ENCODE measurements at places on chromosomes 7 and 10.
A peak's percentile ranks its signal among the peaks of the same experiment; 100 is the strongest.

GRCh38 chr10:92031580-92031979 lies 108.0 kb downstream of the BTAF1 start:
- DNase-seq = no peak

DNA sequence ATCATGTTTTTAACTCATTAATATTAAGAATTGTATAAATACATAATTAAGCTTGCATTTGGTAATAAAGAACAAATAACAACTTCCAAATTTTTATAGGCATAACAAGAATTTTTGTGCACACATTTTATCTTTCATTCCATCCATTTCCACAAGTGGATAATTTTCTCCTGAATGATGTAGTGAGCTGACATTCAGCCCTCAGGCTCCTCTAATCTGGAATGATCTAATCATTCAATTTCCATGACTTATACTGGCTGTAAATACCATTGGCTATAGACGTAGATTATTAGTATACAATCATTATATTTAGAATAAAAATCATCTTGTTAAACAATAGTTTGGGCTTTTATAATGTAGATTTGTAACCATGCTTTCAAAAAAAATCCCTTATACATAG lies 287.2 kb upstream of the GHITM start:
- DNase-seq = no peak

DNA sequence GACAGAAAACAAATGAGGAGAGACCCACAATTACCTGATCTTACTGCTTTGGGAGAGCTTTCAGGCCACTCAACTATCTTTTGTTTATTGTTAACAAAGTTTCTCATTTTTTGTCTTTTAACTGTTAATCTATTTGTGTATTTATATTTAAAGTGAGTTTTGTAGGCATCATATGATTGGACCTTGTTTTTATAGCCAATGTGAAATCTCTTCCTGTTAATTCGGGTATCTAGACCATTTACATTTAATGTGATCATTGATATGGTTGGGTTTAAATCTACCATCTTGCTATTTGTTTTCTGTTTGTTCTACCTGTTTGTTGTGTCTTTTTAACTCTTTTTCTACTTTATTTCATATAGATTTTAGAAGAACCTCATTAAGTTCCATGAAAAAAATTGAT lies 12.5 kb downstream of the OPALIN start:
- DNase-seq = no peak

DNA sequence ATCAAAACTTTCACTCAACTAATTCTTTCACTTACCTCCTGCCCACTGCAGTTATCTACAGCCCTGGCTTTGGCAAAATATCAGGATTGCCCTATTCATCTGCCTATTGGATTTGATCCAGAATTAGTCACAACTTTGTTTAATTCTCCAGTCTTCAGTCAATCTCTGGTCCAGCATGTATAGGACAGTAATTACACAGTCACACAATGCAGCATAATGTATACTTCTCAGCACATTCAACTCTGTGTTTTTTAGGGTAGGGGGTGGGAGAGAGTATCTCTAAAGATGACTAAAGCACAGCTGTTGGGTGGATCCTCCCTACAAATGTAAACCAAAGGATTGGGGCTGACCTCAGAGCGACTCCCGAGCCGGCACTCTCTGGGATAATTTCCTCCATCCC lies 17.7 kb upstream of the NRP1 start:
- peak; percentile 45 for DNase-seq

DNA sequence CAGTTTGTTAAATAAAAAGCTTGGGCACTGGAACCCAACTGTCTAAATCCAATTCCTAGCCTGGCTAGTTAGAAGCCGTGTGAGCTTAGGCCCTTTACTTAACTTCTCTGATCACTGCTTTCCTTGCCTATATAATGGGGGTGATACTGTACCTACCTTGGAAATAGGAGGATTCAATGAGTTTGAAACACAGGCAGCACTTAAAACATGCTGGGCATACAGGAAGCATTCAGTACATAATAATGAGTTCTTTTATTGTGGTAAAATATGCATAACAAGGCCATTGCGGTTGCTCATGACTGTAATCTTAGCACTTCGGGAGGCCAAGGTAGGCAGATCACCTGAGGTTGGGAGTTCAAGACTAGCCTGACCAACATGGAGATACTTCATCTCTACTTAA lies 47.4 kb upstream of the SEPHS1 start:
- DNase-seq = no peak

GRCh38 chr10:44895280-44895679 lies 15.9 kb upstream of the TMEM72 start:
- DNase-seq = no peak

GRCh38 chr10:110459600-110459999 lies 38.1 kb upstream of the DUSP5 start:
- no peak for DNase-seq

DNA sequence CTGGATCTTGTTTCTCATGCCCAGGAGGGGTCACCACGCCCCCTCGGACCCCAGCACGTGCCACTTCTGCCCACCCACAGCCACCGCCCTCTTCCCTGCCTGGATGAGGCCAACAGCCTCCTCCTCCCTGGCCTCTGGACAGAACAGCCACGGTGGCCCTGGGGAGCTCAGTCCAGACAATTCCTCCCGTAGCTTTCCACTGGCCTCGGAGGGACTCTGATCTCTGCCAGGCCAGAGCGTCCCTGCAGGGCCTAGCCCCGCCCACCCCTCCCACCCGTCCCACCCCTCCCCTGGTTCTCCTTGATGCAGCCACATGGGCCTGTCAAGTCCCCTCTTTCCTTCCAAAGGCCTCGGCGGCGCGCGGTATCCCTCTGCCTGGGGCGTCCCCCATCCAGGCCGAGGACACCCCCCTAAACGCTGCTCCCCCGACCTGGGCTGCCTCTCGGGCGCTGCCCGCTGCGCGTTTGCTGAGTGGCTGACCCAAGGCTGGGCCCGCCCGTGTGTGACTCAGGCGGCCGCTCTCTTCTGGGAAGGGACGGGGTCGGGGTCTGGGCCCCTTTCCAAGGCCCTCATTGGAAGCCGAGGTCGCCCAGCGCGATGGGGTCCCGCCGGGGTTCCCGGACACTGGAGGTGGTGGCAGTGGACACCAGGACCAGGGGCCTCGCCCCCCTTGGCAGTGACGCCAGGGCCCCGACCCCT lies 557 bp downstream of the TMEM120A start:
- peak; percentile 44 for DNase-seq

GRCh38 chr10:89490596-89491335 lies 44.6 kb downstream of the SLC16A12 start:
- no peak for DNase-seq

- no peak for DNase-seq
Measured at GRCh38 chr10:80517416-80518142, 20.1 kb upstream of the SH2D4B start.

- no peak for DNase-seq
Measured at GRCh38 chr10:131657318-131657984, 243.4 kb upstream of the PPP2R2D start.

DNA sequence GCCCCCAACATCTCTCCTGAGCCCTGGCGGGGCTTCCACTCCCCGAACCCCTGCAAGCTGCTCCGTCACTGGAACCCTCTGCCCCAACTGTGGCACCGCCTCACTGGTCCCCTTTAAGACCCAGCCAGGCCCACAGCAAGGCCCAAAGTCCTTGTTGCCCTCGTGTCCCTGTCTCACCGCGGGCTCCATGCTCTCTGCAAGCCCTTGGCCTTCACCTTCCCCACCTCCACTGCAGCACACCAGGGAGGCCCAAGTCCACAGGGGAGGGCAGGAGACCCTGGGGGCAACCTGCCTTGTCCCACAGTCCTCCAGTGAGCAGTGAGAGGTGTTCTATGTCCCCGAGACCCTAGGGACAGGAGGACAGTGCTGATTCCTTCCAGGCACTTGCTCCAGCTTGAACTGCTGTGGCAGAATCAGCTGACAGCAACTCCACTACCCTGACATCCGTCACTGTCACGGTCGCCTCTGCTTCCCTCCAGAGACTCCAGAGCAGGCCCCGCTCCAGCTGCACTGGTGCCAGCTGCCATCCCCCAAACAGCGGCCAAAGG lies 105.3 kb downstream of the CYTH3 start:
- no peak for DNase-seq

- DNase-seq = no peak
Measured at GRCh38 chr7:134004829-134005505, 122.2 kb upstream of the LRGUK start.

GRCh38 chr10:1214071-1214675 lies 158.0 kb downstream of the WDR37 start:
- no peak for DNase-seq

DNA sequence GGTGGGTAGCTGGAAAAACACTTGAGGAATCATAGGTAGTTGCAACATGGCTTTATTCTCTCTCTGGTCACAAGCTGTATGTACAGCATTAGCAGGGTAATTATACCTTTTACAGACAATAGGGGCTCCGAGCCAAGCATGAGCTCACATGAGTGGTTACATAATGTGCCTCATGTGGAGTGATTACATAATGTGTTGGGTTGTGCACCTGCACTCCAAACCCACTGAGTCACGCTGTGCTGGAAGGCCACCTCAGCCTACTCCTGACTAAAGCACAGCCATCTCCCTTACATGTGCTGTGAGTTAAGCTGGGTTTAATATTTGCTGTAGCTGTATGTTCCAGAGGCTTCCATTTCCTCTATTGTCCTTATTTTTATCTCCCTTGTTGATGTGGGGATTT lies 348.7 kb upstream of the SEMA3C start:
- peak; percentile 80 for DNase-seq

DNA sequence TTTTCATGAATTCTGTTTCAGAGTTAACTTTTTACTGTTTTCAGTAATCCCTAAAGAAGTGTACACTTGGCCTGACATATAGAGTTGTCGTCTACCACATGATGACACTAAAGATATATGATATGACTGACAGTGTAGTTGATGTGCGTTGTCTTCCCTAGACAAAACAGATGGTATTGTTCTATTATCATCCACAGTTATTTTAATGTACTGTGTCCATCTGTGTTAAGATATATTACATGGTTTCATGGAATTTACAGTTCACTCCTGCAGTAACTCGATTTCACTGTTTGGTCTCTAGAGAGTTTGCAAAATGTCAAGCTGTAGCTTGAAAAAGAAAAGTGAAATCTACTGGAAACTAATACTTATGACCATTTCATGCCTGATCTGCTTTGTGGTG lies 18.1 kb downstream of the FOXP2 start:
- DNase-seq = no peak

DNA sequence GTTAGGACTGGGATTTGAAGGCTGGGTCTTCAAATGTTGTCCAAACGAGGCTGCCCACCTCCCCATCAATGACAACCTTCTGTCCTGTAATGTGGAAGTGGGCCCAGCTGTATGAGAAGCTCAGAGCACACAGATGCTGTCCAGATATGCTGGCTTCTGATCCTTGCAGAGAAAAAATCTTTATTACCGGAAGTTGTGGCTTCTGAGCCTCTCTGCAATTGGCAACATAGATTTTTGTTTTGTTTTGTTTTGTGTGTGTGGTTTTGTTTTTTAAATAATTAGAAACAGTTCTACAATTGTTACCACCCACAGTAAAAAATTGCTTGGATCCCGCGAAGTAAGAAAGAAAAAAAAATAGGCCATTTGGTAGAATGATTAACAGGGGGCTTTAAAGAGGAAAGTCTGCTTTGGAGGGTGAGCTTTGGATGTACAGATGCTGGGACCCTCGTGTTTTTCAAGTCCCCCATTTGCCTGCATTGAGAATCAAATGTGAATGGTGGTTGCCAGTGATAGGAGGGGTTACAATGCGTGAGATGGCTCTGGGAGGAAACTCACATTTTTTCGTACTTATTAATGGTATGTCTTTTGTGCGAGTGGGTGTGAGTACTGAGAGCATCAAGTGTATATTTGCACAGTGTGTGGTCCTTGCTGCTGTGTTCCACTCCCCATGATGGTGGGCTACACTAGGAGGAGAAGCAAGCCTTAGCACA lies 153.2 kb downstream of the TCF7L2 start:
- DNase-seq = no peak

- peak; percentile 45 for DNase-seq
Measured at GRCh38 chr7:77651575-77652162, 44.6 kb upstream of the RSBN1L start.

GRCh38 chr10:76523791-76524351 lies 1092.4 kb downstream of the LRMDA start:
- no peak for DNase-seq

DNA sequence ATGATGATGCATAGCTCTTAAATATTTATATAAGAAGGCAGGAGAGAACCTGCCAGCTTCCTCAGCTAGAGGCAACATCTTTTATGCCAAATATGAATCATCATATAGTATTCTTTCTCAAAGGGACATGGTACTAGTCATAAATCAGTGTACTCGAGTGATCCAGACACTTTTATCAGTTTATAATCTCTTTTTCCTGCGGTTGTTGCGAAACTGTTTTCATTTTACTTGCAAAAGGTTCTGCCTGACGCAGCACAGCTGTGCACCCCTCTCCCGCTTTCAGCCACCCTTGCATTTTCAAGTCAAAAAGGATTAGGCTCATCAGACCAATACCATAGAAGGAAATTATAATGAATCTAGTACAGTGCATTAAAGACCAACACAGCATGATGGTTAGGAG lies 332.3 kb upstream of the PRKCQ start:
- no peak for DNase-seq
